Left ventricle myocardium superior (tissue), 1 donor: ENCODE measurements at places on chromosomes 13 and 19.

GRCh38 chr13:22285867-22286266, 615.0 kb downstream of the FGF9 start:
- DNase-seq, result no peak

GRCh38 chr19:32061315-32061714, 284.1 kb upstream of the ZNF507 start:
- DNase-seq, result no peak

DNA sequence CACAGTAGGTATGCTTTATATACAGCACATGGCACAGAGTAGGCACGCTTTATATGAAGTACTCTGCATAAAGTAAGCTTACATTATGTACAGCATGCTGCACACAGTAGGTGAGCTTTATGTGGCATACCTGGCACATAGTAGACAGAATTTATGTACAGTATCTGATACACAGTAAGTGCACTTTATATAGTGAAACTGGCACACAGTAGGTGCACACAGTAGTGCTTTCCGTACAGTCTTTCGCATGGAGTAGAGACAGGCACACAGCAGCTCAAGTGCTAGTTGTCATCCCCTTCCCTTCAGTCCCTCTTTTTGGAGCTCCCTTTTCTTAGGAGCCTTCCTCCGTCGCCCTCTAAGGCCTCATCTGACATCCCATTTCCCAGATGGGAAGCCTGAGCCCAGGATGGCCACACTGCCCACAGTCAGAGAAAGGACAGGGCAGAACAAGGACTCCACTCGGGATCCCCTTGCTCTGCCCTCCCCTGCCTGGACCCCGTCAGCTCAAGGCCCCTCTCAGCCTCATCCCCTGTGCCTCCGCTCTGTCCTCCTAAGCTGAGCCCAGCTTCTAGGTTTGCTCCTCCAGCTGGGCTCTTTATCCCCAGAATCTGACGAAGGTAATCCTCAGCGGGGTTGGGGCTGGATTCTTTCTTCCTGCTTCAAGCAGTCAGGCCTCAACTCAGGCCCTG, 852 bp upstream of the CYP4F12 start:
- DNase-seq, result no peak

DNA sequence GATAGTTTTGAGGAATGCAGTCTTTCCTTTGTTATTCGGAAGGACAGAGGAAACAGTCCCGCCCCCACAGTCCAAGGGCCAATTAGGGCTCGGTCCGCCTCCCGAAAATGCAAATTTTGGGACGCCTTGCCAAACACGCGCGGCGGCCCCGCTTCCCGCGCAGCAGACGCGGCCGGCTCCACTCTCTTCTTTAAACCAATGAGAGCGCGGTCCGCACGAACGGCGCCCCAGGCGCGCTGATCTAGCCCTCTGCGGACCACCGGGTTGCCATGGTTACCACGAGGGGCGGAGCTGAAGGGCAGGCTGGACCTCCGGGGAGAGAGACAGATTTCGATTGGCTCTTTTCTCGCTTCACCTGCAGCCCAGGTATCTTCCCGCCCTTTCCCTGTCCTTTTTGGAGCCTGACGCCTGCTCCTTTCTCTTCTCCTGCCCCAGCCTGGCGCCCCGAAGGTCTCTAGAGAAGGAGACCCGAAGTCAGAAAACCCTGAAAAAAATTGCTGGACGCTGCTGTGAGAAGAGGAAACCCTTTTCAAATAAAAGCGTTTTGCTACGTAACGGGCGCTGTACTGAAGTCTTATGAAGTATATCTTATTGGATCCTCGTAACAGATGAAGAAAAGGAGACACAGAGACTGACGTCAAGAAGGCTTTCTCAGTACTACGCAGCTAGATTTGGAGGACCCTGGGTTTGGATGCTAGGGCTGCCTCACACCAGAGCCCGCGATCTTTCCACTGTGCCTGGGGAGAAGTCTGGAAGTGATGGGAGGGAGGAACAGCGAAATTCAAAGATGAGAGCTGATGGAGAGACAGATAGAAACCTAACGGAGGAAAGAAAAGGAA, 2.0 kb downstream of the PTH2 start:
- DNase-seq, result peak; percentile 81

DNA sequence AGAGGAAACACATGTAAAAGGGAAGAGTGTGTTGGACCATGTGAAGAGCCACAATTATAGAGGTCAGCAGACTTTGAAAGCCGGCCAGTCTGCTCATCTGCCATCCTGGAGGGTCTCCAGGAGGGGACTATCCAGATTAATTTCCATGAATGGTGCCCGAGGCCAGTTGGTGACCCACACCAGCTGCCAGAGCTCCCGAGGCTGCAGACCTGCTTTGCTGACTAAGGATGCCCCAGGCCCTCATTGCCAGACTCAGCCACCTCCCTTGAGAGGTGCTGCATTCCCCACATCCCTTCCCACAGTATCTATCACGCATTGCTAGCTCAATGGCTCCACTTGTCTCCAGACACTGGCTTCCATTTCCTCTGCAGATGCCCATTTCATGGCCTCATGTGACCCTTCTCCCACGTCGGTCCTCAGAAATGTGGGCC, 110.3 kb downstream of the NALCN start:
- DNase-seq, result no peak
